ENCODE measurements at places on chromosomes 11 and 22.

- no peak for DNase-seq
Observed at GRCh38 chr11:11267312-11267711, 85.7 kb downstream of the CSNK2A3 start.

DNA sequence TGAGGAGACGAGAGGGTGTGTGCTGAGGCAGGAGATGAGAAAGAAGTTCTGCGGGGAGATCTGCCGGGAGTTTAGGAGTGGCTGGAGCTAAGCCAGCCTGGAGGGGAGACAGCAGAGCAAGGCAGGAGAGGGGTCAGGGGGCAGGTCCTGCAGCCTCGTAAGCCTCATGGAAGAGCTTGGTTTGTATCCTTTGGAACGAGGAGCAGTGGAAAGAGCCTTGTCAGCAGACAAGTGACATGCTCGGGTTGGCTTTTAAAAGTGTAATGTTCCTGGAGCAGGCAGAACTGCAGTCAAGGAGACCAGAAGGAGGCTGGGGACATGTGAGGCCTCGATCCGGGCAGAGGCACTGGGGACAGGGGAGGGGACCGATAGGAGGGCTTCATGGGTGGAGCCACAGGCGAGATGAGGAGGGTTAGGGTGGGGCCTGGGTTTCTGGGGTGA is 21.4 kb upstream of the TUB start:
- DNase-seq, result no peak

DNA sequence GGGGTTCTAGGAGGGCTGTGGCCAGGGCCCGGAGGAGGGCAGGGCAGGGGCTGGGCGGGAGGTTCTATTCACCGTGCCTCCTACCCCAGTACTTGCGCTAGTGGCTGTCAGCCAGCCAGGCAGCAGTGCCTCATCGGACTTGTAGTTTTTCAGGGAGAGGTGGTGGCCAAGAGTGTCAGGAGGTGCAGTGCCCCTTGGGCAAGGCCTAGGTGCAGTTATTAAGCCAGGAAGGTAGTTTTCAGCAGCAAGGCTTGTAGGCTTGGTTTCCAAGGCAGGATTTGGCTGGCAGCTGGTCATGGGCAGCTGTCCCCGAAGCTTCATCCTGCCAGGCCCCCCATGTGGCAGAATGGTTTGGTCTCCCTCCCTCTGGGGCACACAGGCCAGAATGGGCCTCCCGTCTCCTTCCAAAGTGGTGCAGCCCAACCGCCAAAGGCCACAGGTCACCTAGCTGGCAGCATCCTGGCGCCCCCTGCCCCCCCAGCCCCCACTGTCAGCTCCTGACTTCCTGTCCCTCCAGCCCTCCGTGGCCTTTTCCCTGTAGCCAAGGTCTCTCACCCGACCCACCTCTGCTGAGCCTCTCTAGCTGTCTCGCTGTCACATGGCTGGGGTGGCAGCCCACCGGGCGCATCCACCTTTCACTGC is 8.5 kb downstream of the CCDC88B start:
- no peak for DNase-seq

GRCh38 chr11:74783241-74783871 is 34.7 kb downstream of the RNF169 start:
- no peak for DNase-seq

DNA sequence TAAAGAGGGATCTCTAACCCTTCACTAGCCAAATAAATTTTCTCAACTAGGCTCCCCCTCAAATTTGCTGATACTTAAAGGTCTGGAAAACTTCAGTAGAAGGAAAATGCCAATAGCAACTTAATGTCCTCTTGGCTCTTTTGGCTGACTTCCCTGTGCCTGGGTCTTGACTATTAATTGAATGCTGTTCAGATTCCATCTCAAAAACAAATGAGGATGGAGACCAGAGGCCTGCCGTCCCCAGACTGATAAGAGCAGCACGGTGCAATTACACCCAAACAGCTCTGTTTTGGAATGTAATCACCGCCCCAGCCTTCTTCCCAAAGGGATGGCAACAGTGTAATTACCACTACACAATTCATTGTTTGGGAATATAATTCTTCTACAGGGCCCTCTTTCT is 89.3 kb upstream of the CHRM4 start:
- no peak for DNase-seq

GRCh38 chr22:35486116-35486631 is 54.5 kb upstream of the RASD2 start:
- DNase-seq, result no peak

DNA sequence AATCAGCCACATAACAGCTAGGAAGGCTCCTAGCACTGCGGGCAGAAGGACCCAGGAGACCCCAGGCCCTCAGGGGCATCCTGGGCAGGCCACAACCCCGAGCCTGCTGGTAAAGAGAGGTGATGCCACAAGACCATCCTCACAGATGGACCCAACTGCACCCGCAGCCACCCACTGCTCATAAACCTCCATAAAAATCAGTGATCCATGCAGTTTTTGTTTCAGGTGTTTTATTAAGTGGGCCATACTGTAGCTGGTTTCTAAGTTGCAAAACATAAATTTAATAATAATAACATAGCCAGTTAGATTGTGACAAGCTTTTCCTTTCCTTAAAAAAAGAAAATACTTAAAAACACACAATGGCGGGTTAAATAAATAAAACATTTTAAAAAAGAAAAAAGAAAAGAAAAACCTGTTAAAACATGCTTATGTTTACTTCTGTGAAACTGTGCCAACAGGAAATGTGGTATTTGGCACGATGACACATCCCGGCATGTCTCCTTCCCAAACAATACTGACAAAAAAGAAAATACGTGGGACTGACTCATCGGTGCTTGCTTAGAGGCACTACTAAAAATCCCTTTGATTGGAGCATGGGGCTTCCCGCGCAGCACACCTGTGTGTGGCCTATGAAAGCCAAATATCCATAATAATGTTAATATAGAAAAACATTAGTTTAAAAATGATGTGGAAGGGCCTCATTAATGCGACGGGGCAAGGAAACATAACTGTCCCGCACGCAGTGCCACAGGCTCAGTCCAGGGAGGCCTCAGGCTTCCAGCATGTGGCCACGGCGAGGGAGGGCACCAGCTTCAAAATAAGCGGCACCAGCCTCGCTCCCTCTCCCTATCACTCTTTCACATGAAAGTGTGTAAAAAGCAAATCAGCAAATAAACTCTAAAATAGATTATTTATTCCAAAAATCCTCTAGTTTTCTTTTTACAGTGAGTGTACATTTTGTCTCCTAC is 47.5 kb upstream of the SCUBE2 start:
- DNase-seq, result no peak

- no peak for DNase-seq
Observed at GRCh38 chr22:37487129-37487528, 945 bp upstream of the MFNG start.

DNA sequence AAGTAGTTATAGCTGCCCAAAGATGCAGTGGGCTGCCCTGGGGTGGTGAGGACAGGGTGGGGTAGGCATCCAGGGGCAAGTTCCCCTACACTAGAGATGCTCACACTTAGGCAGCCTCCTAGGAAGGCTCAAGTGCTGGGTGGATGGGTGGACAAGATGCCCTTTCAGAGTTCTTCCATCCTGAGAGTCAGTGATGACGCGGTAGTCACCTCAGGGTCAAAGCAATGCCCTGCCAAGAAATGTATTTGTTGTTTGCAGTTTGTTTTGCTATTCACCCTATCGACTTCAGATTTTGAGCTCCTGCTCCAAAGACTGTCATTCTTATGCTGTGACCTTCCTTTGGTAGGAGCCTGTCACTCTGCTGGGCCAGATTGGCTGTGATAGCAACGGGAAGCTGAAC is 18.9 kb downstream of the POLA2 start:
- DNase-seq, result no peak

- DNase-seq, result no peak
Observed at GRCh38 chr22:23519442-23520157, 60.5 kb downstream of the IGLL1 start.

DNA sequence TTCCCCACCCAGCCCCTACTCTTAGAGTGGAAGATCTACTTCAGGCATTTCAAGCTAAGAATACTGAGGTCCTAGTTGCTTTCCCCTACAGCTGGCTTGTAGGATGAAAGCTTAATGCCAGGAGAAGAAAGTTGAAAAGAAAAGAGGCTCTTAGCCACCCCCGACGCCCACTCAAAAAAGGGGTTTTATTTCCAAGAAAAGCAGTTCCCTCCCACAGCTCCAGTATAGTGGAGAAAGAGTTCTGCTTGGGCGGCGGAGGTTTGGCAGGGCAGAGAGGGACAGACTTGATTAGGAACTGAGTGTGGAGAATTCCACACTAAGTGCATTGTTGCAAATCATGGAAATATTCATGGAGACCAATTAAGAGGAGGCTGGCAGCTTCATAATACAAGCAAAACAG is 470.9 kb downstream of the ETS1 start:
- no peak for DNase-seq

DNA sequence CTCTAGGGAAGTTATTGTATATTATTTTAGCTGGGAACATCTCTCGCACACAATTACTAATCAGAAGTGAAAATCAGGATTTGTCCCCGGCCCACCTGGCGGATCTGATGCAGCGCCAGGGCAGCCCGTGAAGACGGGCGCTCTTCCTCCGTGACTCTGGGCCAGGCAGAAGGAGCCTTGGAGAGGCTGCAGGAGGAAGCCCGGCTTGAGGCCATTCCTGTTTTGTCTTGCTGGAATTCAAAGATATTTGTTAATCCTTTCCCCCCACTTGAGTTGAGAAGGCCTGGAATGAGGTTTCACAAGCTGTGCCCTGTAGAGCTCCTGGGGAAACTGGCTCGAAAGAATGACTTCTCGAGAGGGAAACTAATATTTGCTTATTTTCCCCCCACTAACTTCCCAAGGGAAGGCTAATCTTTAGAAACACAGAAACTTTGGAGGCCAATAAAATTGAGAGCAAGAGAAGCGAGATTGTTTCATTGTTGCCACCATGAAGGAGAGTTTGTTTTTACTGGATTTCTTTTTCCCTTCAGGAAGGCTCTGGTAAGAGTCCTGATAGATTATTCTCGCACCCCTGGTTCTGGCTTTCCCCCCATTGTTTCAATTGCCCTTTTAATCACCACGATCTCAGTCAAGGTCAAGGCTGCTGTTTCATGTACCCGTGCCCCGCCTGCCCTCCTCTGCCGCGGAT is 92.8 kb upstream of the SEPTIN5 start:
- DNase-seq, result no peak

GRCh38 chr11:128506999-128507611 is 80.3 kb downstream of the ETS1 start:
- DNase-seq, result no peak

GRCh38 chr22:17242641-17243040 is 23.4 kb upstream of the ADA2 start:
- DNase-seq, result no peak

DNA sequence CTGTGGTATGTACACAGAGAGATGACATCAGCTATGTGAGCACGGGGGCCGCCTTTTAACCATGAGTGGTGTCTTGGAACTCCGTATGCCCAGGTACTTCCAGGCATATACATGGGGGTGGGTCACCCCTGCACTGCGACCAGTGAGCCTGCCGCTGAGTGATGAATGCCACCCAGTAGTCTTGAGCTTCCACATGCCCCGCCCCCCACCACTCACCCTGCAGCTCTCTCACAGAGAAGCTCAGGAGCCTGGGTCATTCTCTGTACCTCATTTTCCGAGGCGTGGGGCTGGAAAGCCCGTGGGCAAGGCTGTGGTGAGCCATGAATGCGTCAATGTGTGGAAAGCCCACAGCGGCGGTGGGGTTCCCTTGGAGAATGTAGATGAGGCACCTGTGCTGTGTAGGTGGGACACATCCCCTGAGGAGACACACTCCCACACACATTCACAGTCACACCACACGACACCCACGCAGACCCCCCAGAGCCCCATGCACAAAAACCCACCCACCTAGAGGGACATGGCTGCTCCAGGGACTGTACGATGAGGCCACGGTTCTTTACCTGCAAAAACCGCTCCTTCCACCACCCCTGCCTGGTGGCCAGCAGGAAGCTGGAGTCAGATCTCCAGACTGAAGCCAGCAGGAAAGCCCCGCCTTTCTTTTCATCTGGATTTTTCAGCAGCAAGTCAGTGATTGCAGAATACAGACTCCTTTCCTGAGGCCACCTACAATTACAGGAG is 67.6 kb downstream of the PIWIL3 start:
- DNase-seq, result no peak

- no peak for DNase-seq
Observed at GRCh38 chr22:44344407-44344806, 31.7 kb upstream of the SHISAL1 start.

DNA sequence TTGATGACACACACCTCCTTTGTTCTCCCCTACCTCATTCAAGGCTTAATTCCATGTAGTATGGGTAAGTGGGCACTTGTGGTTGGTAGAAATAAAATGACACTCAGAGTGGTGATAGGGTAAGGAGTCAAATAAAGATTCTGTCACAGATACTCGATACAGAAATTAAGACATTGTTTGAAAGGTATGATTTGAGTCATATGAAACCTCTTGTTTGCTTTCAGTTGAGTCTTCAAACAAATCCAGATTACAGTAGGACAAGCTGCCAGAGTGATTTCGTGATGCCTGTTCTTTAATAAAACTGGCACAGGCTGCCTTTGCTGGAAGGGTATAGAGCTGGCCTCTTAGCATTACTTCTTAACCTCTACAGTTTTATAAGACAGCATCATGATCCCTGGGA is 182.4 kb downstream of the SPON1 start:
- DNase-seq, result no peak
